Activated T-helper 1 cell treated with anti-CD3 and anti-CD28 coated beads, Interleukin-2, amount 50 U/mL, for 16 hours (primary cell): ENCODE measurements at places on chromosomes 5 and 9.

DNA sequence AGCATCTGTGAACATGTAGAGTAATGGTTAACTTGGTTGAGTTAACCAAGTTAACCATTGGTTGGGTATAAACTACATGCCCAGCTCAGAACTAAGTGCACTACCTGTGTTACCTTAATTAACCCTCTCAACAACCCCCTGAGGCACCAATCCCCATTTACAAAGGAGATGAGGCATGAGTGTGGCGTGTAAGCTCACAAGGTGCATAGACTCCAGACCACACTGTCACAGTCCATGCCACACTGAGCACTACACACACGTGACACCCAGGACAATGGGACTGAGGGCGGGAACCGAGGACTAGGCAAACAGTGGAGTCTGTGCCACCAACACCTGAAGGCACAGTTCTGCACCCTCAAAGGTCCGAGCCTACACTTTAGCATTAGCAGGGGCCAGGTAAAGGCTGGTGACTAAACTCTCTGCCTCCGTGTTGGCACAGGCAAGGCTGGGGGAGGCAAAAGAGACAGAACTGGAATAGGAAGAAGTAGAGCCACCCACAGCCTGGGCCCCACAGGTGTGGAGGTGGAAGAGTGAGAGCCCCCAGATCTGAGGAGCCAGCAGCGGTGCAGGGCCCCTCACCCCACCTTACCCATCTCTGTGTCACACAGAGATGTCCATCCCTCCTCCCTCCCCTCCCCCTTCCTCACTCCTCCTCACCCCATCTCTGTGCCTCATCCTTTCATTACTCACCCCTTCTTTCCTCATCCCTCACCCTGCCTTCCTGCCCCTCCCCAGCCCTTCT lies 2.2 kb upstream of the DNAJB5 start:
- DNase-seq: no peak

- DNase-seq: no peak
These were observed 379.5 kb downstream of the CDH10 start for GRCh38 chr5:24265306-24265705.

GRCh38 chr9:129141066-129142041 lies 30.1 kb downstream of the PTPA start:
- DNase-seq: peak; percentile 9

- DNase-seq: no peak
These were observed 692.9 kb downstream of the MTRR start for GRCh38 chr5:8561854-8562253.

DNA sequence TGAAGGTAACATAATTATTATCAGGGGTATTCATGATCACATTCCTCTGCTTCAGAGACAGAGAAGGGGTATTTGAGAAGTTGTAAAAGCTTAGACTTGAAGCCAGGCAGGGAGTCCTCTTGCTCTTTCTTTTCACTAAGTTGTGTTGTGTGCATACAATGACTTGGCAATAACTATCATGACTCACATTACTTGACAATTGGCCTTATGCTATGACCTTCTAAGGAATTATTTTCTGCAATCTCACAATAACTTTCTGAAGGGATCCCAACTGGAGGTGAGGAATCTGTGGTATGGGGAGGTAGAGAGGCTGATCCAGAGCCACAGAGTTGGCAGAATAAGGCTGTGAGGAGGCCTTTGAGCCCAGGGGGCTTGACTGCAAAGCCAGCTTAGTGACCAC lies 622.3 kb downstream of the MTRR start:
- DNase-seq: no peak

DNA sequence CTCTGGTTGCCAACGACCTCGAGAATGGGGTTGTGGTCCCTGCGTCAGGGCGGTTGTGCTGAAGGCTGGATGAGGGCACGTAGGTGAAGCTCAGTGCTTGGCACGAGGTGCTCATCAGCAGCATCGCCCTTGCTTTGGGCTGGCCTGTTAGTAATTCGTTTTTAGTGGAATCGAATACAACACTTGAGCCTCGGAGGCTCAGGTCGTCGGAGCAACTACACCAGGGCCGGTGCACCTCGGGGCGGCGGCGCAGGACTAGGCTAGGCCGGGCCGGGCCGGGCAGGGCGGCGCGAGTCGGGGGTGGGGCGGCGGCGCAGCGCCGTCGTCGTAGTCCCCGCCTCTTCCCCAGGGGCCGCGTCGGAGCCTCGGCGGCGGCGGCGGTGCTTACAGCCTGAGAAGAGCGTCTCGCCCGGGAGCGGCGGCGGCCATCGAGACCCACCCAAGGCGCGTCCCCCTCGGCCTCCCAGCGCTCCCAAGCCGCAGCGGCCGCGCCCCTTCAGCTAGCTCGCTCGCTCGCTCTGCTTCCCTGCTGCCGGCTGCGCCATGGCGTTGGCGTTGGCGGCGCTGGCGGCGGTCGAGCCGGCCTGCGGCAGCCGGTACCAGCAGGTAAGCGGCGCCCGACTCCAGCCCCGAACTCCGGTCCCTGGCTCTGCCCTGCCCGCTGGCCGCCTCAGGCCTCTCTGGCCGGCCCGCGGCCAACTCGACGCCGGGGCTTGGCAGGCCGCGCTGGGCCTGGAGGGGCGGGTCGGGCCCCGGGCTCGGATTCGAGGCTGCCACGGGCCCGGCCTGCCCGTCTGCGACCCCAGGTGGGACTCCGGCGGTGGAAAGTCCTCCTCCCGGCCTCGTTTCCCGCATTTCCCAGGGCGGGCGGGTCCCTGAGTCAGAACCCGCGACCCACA lies at the start of gene NDFIP1:
Gene NDFIP1 (plus strand): TSS at position 348 of the 899 bp plus-strand sequence. CDS start 196 bp downstream, at position 544.
- DNase-seq: peak; percentile 80

- DNase-seq: no peak
These were observed 30.6 kb upstream of the RAB14 start for GRCh38 chr9:121232251-121232650.

DNA sequence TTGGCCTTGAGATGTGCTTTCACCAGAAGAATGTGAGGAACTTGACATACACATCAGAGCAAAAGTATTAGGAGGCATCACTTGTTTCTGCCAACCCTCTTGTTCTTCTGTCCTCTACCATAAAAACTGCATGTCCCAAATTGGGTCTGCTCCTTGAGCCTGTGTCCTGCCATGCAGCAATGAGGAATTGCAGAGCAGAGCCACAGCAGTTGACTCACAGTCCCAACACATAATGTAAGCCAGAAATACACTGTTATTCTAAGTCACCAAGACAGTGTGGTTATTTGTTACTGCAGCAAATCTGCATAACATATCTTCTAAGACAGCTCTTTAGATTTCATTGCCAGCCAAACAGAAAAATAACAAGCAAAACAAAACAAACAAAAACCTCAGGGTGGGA lies 598.2 kb downstream of the PRELID2 start:
- DNase-seq: no peak

GRCh38 chr5:171776213-171776612 lies 9.4 kb upstream of the SMIM23 start:
- no peak for DNase-seq

- no peak for DNase-seq
These were observed 288.5 kb upstream of the TMEM161B start for GRCh38 chr5:88557131-88557530.

- no peak for DNase-seq
These were observed 21.3 kb downstream of the NREP start for GRCh38 chr5:111735583-111736270.

GRCh38 chr5:88660264-88660946 lies 222.6 kb downstream of the MEF2C start:
- DNase-seq: no peak

- DNase-seq: no peak
These were observed 10.0 kb upstream of the SEPTIN8 start for GRCh38 chr5:132787076-132787475.

DNA sequence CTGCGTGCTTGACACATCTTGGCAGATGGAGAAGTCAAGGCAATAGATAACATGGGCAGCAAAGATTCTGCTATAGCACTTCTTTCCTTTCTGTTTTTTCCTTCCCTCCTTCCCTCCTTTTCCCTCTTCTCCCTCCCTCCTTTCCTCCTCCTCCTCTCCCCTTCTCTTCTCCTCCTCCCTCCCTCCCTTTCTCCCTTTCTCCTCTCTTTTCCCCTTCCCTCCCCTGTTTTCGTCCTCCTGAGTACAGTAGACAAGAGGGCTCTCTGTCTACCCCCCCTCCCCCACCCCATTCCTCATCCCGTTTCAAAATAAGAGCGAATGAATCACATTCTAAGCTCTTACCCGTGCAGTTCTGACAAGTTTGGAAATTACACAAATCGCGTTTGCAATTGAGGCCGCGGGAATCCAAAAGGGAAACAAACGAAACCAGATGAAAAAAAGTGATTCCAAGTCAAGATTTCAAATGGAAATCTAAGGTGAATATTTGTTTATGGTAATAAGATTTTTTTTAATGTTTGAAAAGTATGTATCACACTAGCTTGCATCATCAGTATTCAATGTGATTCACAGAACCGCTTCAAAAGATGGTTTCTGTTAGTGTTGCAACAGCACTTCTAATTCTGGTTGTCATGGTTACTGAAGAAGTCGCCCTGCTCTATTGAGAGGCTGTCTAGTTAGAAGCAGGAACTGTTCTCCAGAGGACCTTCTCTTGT lies 1.3 kb downstream of the NIM1K start:
- no peak for DNase-seq

GRCh38 chr9:84337252-84337651 lies 3.3 kb downstream of the SLC28A3 start:
- DNase-seq: no peak

- no peak for DNase-seq
These were observed 2.0 kb downstream of the RASGEF1C start for GRCh38 chr5:180206993-180207392.

- no peak for DNase-seq
These were observed 198.1 kb downstream of the CHSY3 start for GRCh38 chr5:130102375-130102774.

DNA sequence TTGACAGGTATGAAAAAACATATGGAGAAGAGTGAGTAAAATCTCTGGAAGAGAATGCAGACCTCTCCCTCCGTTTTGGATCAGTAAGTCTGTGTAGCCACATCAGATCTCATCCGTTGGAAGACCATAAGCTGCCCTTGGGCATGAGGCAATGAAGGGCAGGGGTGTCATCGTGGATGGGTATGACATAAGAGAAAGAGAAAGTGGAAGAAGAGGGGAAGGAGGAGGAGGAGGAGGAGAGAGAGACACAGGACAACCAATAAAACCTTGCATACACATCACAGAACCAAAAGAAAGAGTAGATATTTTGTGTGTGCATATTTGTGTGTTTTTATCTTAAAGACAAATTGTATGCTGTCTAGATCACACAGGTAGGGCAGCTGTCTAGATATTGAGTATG lies 50.7 kb downstream of the PRRC1 start:
- DNase-seq: no peak

DNA sequence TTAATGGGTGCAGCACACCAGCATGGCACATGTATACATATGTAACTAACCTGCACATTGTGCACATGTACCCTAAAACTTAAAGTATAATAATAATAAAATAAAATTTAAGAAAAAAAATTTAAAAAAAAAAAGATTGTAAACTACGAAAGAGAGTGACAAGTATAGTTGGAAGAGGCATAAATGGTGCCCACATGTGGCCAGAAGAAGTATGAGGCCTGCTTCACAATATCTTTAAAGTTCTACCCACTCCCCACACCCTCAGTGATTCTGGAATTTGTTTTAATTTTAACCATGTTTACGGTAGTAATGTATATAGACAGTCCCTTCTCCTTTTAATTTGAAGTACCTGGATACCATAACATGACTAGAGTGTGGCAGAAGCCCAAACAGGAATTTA lies 172.7 kb downstream of the CHSY3 start:
- DNase-seq: no peak

DNA sequence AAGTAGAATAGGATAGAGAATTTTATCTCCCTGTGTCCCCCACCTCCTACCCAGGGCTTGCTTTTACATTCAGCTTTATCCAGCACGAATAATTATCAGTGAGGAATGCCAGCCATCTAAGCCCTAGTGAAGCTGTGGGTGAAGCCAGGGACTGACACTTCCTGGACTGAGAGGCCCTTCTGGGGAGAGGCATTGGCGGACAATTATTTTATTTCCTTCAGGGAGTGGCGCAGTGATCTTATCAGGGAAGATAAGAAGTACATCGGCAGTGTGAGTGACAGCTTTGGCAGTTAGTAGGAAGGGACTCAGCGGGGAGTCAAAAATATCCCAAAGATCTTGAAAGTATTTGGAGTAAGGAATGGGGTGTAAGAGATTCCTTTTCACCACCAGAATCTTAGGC lies 34.9 kb upstream of the RPS23 start:
- no peak for DNase-seq

GRCh38 chr5:37002176-37002751 lies 125.7 kb downstream of the NIPBL start:
- no peak for DNase-seq

- DNase-seq: no peak
These were observed 69.7 kb upstream of the ADCY2 start for GRCh38 chr5:7325975-7326913.

- no peak for DNase-seq
These were observed 394.3 kb downstream of the OSTF1 start for GRCh38 chr9:75482566-75482965.

DNA sequence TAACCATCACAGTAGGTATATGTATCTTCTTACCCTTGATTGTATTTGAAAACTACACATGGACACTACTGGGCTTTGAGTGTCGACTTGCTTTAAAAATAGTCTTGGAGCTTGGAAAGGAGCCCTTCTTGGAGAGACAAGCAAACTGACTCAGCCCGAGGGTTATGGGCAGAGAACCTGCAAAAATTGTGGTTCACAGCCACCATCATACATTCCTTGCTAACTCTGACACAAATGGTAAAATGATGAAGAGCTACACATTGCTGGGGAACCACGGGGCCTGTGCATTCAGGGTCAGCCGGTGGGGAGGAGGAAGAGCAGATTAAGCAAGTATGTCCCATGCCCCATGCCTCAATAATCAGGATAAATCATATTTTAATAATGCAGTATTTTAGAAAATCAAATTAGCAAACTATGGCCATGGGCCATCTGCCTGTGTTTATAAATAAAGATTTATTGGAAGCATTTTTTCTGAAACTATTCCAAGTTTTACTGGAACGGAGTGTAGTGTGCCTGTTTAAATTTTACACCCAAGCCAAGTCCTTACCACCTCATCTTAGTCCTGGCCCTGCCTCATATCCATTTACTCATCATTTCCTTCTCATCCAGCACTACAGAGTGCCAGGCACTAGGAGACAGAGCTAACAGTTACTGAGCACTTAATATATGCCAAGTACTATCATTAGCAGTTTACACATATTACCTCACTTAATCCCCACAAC lies 195.7 kb downstream of the PALM2AKAP2 start:
- no peak for DNase-seq

DNA sequence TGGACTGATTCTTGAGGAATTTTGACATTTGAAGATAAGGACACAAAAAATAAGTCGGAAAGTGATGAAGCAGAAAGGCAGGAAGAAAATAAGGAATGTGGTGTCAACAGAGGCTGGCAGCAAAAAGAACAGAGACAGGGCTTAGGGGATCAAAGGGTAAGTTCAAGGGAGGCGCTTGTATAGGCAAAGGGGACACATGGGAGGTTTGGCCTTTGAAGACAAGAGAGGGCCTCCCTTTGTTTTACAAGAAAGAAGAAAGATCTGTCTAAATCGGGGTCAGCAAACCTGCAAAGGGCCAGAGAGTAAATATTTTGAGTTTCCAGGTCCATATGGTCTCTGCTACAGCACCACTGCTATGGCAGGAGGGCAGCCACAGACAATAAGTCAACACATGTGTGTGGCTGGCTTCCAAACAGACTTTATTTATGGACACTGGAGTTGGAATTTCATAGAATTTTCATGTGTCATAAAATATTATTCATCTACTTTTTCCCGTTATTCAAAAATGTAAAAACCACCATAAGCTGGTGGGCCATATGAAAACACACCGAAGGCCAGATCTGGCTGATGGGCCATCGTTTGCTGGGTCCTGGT lies 112.0 kb upstream of the FBXL7 start:
- DNase-seq: no peak

GRCh38 chr9:84136119-84136868 lies 155.7 kb downstream of the RMI1 start:
- no peak for DNase-seq
